ENCODE measurements at places on chromosomes 11 and 22.
A peak's percentile ranks its signal among the peaks of the same experiment; 100 is the strongest.

- no peak for DNase-seq
These were observed 4.4 kb downstream of the OR51V1 start for GRCh38 chr11:5196067-5196466.

DNA sequence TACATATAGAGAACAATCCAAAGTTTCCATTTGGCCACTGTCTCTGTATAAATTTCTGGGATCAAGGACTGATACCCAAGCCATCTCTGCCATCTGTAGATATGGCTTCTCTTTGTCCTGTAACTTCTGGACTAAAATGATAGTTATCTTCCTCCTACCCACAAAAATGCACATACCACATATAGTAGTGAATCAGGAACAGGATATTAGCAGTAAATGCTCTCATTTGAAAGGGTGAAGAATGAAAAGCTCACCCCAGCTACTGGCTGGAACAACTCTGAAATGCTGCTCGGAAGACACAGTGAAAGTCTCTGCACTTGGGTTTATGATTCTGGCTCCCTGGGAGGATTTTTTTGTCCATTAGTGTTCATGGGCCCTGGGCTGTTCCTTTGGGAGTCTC, 856.4 kb upstream of the LRRC4C start:
- no peak for DNase-seq

DNA sequence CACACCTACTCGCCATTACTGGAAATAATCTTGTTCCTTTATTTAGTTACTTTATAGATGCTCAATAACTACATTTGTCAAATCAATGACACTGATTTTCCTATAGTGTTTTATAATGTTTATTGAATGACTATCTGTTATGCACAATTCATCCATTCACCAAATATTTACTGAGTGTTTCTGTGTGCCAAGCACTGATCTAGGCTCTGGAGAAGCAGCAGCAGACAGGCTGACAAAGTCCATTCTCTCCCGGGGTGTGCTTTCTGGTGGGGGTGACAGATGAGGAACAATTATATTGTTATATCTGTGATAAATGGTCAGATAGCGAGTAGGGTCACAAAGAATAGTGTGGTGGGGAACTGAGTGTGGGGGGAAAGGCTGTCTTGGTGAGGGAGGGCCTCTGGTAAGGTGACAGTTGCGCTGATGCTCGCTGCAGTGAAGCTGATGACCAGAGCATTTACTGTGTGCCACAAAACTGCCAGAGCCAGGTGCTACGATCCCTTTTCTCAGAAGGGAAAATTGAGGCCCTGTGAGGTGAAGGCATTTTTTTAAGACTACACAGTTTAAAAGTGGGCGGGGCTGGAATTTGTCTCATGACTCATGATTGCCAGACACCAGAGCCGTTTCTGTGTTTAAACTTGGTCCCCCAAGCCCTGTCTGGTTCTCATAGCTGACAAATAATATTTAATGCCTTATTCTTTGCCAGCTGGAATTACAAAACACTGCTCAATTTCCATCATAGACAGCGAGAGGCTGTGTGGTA, 10.2 kb downstream of the PACS1 start:
- no peak for DNase-seq

GRCh38 chr22:32127904-32128303, 31.2 kb downstream of the C22orf42 start:
- no peak for DNase-seq

GRCh38 chr11:8963569-8964323, 496 bp downstream of the TMEM9B start:
- peak; percentile 46 for DNase-seq

DNA sequence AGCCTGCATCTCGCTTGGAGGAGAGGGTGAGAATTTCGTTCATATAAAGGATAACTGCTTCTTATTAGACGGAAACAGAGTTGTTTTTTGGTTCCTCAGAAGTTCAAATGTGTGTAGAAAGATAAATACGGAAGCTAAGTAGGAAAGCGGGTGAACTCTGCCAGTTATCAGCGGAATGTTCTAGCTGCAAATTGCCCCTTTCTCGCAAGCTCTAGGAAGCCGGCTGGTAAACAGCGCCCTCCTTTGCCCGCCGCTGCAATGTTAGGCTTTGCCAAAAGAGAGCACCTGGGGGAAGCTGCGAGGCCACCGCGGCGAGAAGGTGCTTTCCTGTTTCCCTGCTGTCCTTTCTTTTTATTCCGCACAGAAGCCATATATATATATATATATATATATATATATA, 67.0 kb downstream of the IGLL5 start:
- no peak for DNase-seq

DNA sequence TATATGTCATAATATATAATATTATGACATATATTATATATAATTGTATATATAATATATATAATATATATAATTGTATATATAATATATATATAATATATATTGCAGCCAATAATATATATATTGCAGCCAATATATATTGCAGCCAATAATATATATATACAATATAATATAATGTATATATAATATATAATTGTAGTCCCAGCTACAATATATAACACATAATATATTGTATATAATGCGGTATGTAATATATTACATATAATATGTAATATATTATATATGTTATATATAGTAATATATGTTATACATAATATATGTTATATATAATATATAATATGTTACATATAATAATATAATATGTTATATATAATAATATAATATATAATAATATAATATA, 5.8 kb upstream of the CELF1 start:
- no peak for DNase-seq

DNA sequence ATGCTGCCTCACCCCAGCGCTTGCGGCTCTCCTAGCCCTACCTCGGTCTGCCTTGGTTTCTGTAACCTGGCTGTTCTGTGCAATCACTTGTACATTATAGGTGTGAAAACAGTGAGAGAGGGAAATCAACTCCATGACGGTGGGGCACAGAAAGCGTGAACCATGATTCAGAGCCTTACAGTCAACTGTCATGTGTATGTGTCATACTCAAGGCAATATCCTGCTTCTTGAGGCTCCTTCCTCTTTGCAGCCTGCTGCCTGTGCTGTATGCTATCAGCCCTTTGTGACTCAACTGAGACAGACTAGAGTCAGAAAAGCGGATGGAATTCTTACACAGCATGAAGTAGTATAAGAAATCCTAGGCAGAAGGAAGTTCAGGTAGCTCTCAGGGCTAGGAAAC, 2.1 kb downstream of the NRIP3 start:
- DNase-seq: peak; percentile 99

GRCh38 chr11:38937709-38938108, 2339.7 kb upstream of the RAG2 start:
- DNase-seq: no peak

DNA sequence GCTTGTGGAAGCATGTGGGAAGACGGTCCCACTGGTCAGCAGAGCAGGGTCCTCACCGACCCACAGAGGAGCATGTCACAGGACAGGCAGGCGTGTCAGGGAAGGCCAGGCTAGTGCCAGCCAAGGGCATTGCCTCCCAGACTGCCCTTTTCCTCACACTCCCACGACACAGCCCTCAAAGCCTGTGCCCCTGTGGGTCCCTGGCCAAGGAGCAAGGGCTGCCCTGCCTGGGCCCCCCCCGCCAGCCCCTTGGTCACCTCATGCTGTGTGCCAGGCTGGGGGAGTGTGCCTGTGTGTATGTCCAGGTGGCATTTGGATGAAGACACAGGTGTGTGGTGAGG, 74.7 kb downstream of the MED15 start:
- no peak for DNase-seq

- no peak for DNase-seq
These were observed 4.8 kb upstream of the NNMT start for GRCh38 chr11:114291381-114291780.

- DNase-seq: no peak
These were observed 7.5 kb upstream of the SYT8 start for GRCh38 chr11:1827095-1827813.

DNA sequence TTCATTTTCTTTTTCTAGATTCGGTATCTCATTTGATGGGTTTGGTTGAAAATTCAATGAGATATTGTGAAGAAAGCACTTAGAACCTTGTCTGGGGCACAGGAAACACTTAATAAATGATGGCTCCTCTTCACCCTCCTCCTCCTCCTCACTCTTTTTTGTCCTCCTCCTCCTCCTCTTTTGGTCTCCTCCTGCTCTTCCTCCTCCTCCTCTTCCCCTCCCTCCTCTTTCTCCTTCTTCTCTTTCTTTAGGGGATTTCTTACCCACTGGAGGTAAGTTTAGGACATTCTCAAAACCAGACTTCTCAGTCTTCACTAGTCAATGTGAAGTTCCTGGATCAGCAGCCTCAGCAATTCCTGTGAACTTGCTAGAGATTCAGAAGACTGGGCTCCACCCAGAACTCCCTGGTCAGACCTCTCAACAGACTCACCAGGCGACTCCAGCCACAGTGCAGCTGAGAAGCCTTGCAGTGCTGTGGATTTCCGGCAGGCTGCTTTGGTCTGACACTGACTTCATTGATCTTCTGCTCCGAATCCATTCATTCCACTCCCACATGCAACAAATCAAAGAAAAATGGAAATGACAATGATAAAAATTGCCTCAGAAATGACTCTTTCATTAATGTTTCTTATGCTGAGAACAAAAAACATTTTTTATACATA, 368.6 kb upstream of the B3GAT1 start:
- DNase-seq: no peak

- DNase-seq: no peak
These were observed 201.6 kb upstream of the B3GAT1 start for GRCh38 chr11:134613646-134614045.

- DNase-seq: no peak
These were observed 7.7 kb downstream of the CCDC73 start for GRCh38 chr11:32786811-32787210.

GRCh38 chr11:124050748-124051147, 9.6 kb upstream of the OR10G7 start:
- DNase-seq: no peak

GRCh38 chr22:20843501-20843900, 15.1 kb downstream of the PI4KA start:
- DNase-seq: no peak

GRCh38 chr22:40606306-40606705, 30.2 kb downstream of the MRTFA start:
- no peak for DNase-seq

GRCh38 chr11:10808553-10809372, at the start of gene EIF4G2:
Gene EIF4G2, minus strand, starts transcription at chr11:10808926.
- peak; percentile 98 for DNase-seq

GRCh38 chr11:17782145-17782544, 47.6 kb downstream of the KCNC1 start:
- DNase-seq: no peak

DNA sequence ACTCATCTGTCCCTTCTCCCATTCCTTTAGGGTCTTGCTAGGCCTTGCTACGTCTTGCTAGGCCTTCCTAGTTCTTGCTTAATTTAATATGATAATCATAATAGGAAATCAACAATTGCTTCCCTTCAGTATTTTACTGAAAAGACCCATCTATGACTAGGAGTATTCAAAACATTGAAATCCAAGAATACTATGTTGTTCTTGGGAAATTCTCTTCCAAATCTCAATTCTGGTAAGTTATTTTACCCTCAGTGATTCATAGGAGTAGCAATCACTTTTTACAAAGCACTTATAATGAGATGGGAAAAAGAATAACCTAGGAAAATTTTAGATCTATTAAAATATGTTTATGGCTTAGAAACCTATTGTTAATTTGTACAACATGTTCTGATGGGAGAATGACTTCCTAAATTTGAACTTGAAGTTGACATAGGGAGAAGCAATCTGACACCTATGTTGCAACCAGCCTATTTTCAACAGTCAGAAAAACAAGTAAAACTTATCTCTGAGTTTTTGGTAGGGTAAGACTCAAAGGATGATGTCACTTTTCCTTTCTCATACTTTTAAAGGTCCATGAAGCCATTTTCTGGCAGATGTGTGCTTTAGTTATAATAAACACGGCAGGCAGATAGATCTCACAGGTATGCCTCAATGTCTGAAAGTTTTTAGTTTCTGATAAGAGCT, 29.5 kb upstream of the HIPK3 start:
- DNase-seq: no peak

GRCh38 chr22:23116506-23117263, 25.1 kb downstream of the RSPH14 start:
- DNase-seq: no peak

- DNase-seq: no peak
These were observed 67.2 kb downstream of the MYO7A start for GRCh38 chr11:77195071-77195755.

DNA sequence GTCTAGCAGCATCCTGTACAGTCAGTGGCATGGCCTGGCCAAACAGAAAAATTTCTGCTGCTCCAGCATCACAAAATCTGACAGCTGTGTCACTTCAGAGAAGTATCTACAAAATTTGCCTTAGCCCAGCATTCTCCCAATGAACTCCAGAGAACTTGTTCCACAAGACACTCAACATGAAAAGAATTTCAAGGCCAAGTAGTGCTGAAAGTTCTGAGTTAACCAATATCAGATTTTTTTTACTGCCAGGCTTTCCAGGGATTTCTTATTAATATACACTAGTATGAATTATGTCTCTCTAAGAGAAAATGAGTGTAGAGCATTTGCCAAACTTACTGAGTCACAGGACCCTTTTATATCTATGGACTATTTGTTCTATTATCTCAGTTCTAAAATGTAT, 68.8 kb downstream of the OR5AK2 start:
- DNase-seq: no peak

DNA sequence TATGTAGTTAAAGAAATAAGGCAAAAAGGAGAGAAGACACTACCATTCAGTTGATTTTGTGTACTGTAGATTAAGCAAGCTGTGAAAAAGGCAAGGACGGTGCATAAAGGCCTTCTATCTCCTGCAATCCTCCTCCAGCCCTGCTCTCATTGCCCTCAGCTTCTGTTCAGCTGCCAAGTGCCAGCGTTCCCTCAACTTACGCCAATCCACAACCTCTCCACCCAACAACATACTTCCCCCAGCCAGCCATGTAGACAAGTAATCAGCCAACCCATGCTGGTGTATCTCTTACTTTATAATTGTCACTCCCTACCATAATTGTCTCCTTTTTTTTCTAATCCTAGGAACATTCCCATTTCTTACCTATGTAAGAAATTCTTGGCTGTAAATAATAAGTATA, 30.1 kb upstream of the ANO5 start:
- DNase-seq: no peak
